ENCODE measurements at places on chromosomes 2 and 18.

GRCh38 chr2:136502660-136503059, 262.7 kb upstream of the THSD7B start:
- no peak for DNase-seq

- peak; percentile 6 for DNase-seq
Measured at GRCh38 chr2:53715568-53715967, 52.0 kb upstream of the CHAC2 start.

GRCh38 chr2:175187378-175187777, 5.9 kb upstream of the ATP5MC3 start:
- DNase-seq, result peak; percentile 25

GRCh38 chr18:60446821-60447220, 74.2 kb upstream of the MC4R start:
- peak; percentile 90 for DNase-seq

DNA sequence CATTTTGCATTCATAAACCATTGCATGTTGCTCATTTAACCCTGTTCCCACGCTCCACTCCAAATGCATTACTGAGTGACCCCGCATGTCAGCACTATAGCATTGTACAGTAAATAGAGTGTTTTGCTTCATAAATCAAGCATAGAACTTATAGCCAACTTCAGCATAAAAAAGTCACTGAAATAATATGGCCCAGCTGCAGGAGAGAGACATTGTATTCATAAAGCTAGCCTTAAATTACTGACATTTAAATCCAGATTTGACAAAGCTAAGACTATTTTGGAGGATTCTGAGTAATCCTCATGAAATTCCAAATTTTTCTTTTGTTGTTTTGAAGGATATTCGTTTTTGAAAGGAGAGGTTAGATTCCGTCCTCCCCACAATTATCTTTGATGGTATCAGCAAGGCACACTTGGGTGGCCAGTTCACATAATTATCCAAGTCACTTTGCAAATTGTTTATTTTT, 320.9 kb upstream of the TCF4 start:
- peak; percentile 42 for DNase-seq

DNA sequence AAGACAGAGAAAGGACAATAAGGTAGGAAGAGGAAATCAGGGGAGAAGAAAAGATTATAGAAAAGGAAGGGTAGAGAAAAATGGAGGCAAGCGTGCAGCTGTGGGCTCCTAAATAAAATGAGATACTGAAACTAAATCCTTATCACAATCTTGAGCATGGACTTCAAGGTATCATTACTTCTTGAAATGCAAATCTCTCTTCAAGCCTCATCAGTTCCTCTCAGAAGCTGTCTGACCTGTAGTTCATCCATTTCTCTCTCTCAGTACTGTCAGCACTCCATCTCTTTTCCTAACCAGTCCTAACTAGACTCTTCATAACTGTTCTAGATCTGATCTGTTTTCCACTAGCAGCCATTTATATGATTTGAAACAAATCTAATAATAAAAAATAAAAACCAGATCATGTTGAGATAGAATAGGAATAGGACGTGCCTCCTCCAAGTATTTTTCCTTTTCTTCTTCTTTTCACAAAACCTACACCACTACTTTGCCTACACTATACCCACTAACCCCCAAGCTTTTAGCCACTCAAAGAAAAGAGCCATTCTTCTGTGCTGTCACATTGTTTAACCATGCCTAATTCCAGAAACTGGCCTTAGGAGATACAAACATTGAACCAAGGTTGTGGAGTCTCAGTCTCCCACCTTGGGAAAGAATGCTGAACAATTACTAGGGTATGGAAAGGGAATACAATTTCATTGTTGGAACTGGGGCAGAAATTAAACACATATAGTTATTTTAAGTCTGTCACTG, 21.1 kb downstream of the BABAM2 start:
- DNase-seq, result no peak

GRCh38 chr2:55952415-55952814, 28.8 kb upstream of the EFEMP1 start:
- no peak for DNase-seq

All from fibroblast of skin of back (primary cell).